ENCODE measurements at places on chromosomes 2 and 18.
A peak's percentile ranks its signal among the peaks of the same experiment; 100 is the strongest.

GRCh38 chr2:102021779-102022178 is 30.0 kb downstream of the IL1R2 start:
- DNase-seq: no peak

DNA sequence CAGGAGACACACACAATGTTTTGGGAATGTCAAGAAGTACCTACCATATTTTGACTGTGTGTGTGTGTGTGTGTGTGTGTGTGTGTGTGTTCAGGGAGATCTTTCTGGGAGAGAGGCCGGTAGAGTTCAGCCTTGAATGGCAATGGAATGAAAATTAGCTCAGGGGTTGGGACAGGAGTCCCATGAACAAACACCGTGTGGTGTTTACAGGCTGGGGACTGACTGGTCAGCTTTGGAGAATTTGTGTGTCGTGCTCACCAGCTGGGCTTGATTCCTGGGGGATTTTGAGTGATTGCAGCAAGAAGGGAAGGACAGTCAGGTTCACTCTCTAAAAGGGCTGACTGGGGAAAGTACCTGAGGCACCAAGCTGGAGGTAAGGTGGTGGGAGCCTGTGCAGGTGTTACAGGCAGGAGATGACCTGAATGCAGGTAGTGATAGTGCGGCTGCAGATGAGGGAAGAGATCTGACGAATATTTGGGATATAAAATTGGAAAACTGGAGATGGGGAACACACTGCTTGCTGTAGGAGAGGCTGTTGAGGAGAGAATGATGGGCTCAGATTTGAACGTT is 2.5 kb upstream of the ADNP2 start:
- DNase-seq: no peak

- DNase-seq: no peak
Measured at GRCh38 chr18:26489881-26490280, 58.5 kb downstream of the KCTD1 start.

DNA sequence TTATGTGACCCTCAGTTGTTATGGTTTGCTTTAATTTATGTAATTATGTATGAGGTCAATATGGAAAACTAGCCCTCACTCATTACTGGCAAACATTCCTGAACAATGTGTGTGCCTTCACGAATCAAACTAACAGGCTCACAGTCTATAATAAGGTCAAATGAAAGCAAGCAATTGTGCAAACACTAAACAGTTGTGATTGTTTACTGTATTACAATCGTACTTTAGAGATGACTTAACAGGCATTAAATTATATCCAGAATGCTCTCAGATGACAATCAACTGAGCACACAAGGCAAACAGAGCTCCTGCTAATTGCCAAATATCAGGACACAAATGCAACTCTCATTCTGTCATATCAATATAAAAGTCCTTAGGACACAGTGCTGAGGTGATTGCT is 29.5 kb downstream of the COL5A2 start:
- DNase-seq: no peak

GRCh38 chr18:3619222-3619621 is 169.2 kb downstream of the TGIF1 start:
- DNase-seq: no peak

DNA sequence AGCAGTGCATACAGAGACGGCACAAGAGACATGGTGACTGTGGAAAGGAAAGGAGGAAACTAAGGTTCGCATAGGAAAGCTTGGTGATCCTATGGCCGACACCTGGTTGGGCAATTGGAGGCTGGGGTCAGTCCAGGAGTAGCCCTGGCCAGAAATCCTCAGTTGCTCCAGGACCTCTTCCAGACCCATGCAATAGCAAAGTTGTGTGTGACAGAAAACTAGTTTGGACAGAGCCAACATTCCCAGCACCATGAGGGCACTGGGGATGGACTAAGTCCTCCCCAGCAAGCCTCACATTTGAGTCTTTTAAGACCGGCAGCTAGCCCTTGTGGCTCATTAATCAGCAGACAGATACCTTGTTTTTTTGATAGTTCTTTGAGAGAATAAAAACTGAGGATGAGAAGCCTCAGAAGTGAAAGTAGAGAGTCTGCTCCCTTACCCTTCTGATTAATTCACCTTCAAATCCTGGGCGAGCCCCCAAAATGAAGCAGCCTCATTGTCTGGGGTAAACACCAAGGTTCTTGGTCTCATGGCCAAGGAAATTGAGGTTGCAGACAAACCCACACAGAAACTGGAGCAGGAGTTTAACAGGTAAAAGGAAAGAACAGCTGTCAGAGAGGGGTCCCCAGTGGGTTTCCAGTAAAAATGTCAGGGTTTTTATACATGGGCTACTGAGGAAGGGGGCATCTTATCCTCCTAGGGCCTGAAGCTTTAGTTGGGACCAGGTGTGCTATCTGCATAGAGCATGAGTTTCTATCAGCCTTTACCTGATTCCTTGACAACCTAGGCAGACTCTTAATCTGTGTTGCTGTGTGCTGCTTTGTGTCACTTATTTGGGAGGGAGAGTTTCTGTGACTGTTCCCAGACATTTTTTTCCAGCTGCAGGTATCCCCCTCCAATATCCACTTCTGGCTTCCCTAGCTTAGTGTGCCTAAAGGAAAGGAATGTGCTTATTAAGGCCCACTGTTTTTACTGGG is 39.1 kb downstream of the STK17B start:
- no peak for DNase-seq

- DNase-seq: peak; percentile 33
Measured at GRCh38 chr2:84971510-84972206, 697 bp downstream of the KCMF1 start.
